ENCODE measurements at places on chromosomes 5 and 9.
A peak's percentile ranks its signal among the peaks of the same experiment; 100 is the strongest.

DNA sequence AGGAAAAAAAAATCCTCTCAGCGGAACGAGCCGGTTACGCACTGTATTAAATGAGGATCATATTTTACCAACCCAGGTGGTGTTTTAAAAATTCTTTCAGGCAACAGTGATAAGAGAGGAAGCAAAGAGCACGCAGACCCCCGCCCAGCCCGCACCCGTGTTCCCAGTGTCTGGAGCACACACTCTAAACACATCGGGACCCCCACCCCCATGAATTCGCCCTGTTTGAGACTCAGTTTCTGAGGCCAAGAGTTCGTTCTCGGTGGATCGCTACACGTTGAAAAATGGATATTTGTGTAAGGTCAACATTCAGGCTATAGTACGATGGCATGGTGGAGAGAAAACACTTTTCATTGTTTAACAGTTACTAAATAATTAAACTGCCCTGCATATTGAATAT is 196.3 kb downstream of the MEF2C start:
- DNase-seq: no peak

GRCh38 chr5:9051779-9052178 is 494.1 kb downstream of the SEMA5A start:
- no peak for DNase-seq

GRCh38 chr5:96893342-96893741 is 17.0 kb downstream of the ERAP2 start:
- DNase-seq: no peak

DNA sequence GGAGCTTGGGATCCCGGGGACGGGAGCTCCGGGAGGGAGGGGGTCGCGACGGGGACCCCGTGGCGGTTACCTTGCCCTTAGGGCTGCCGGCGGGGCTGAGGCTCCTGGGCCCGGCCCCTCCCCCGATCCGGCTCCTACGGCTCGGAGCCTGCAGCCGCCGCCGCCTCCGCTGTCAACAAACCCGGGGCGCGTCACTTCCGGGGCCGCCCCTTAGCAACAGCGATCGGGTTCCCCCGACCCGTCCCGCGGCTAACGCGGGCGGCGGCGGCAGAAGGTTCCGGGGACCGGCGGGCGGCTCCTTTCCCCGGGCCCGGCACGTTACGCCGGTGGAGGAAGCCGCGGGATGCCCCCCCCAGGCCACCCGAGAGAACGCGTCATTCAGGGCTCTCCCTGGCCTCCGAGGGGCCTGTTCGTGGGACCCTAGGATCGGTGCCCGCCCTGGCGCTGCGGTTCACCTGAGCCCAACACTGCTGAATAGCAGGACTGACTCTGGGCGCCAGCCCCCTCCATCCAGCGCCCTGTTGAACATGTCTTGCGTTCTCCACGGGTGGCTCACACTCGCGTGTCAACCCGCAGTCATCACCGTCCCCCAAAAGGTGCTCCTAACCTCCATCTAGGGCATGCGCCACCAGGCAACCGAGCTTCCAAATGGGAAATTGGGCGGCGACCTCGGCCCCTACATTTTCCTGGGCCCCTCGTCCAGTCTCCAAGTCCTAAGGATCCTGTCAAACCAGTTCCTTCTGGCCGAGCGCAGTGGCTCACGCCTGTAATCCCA is at the start of gene ZER1:
TSS of gene ZER1 (minus strand) at position 183 of the 775 bp plus-strand sequence. CDS start 16,362 bp downstream, outside the sequence.
- peak; percentile 89 for DNase-seq

DNA sequence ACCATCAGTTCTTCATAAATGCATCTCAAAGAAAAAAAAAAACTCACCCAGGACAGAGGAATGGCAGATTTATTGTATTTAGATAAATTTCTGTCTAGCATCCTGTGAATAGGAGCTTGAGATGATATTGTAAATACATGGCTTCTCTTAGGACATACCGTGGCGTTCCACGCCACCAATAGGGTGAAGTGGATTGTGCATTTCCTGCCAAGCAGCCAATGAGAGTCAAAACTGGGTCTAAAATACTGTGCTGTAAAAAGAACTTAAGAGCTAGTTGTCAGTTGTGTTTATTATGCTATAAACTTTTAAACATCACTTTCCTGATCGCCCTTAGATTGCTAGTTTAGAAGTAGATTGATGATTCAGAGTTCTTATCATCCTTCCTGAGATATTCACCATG is 20.9 kb upstream of the TRPM6 start:
- DNase-seq: no peak

DNA sequence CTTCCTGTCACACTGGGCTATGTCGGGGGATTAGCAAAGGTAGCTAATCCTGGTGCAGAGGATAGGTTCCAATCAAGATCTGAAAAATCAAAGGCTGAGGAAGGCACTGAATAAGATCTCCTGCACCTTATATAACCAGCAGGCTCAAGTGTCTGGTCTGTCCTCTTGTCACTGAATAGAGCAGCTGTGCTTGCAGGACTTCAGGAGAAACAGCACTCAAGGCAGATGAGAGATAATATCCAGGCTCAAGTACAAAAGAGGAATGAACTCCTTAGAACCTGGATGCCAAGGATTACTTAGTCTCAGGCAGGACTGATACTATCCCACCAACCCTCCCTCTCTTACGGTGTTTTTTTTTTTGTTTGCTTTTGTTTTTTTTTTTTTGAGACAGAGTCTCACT is 108.8 kb upstream of the LRRTM2 start:
- no peak for DNase-seq

- no peak for DNase-seq
Observed at GRCh38 chr5:147487031-147487750, 22.7 kb downstream of the DPYSL3 start.

- no peak for DNase-seq
Observed at GRCh38 chr5:150358261-150359095, 981 bp downstream of the TCOF1 start.

DNA sequence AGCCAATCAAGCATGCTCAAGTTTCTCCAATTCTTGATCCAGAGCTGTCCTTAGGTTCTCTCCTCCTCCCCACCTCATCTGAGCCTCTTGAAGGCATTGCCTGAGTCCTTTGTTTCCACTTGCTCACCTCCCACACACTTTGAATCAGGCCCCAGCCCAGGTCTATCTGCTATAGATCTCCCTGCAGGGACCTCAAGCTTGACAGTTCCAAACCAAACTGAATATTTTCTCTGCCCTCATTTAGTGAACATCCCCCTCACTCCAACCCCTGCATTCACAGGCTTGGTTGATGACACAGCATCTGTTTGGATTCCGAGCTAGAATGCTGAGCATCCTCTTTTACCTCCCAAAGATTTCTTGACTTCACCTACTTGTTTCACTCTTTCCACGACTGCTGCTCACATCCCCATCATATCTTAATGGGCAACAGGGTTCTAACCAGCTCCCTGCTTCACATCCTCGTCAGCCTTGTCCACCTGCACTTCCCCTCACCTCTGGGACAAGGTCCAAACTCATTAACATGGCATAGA is 474.5 kb downstream of the ZSWIM6 start:
- DNase-seq: no peak

GRCh38 chr5:7394889-7395431 is 978 bp upstream of the ADCY2 start:
- DNase-seq: no peak

- no peak for DNase-seq
Observed at GRCh38 chr9:106596984-106597383, 266.0 kb upstream of the ZNF462 start.

- DNase-seq: no peak
Observed at GRCh38 chr9:69905286-69905685, 84.7 kb downstream of the CFAP95 start.

DNA sequence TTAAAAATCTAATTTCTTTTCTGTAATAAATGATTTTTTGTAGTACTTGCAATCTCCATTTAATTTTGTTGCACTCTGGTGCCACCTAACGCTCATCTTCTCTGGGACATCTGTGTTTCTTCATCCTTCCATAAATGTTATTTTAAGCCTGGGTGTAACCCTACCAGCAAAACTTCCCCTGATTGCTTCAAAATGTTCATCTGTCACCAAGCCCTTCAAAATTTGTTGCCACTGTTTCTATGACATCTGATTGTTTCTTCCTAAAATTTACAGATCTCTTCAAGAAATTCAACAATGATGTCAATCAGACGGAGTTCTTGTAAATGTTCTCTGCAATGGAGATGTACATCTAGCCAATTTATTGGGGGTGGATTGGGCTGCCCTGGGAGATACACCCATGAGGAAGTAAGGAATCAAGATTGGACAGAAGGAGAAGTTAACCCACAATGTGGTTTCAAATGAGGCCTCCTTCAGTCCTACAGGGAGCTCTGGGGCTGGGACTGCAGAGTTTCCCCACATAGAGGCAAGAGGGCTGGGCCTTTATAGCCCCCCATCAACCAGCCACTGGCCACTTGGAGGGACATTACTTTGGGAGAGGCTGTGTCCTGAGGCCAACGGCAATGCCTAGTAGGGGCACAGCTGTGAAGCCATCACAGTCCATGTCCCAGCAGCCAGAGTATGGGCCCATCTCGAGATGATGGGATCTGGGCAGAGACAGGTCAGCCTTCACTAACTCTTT is 23.3 kb downstream of the MCTP1 start:
- DNase-seq: no peak

- DNase-seq: no peak
Observed at GRCh38 chr5:76813982-76814562, 4.8 kb upstream of the F2RL1 start.

GRCh38 chr9:33151007-33151557 is 16.1 kb downstream of the B4GALT1 start:
- no peak for DNase-seq

DNA sequence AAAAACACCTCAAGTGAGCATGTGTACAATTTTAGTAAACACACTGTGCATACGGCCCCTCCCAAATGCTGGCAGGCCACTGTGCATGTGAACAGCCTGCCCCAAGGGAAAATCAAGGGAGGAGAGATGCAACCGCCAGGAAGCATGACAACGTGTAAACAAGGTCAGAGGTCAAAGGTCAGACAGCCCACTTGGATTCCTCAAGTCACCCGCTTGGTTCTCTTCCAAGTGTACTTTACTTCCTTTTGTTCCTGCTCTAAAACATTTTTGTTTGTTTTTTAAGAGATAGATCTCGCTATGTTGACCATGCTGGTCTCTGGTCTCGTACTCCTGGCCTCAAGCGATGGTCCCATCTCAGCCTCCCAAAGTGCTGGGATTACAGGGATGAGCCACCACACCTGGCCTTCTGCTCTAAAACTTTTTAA is 126.7 kb upstream of the SHB start:
- no peak for DNase-seq

DNA sequence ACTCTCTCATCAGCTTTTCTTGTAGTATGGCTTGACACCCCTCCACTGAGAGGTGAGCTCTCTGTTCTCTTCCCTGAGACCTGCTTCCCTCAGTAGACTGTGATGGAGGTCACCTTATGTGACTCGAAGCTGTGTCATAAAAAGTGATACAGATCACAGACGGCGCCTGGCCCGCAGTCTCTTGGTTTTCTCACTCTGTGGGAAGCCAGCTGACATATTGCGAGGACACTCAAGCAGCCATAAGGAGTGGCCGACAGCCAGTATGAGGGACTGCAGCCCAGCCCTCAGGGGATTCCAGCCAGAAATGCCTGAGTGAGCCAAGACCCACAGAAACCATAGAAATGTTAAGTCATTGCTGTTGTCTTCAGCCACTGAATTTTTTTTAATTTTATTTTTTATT is 38.0 kb downstream of the GADD45G start:
- no peak for DNase-seq

DNA sequence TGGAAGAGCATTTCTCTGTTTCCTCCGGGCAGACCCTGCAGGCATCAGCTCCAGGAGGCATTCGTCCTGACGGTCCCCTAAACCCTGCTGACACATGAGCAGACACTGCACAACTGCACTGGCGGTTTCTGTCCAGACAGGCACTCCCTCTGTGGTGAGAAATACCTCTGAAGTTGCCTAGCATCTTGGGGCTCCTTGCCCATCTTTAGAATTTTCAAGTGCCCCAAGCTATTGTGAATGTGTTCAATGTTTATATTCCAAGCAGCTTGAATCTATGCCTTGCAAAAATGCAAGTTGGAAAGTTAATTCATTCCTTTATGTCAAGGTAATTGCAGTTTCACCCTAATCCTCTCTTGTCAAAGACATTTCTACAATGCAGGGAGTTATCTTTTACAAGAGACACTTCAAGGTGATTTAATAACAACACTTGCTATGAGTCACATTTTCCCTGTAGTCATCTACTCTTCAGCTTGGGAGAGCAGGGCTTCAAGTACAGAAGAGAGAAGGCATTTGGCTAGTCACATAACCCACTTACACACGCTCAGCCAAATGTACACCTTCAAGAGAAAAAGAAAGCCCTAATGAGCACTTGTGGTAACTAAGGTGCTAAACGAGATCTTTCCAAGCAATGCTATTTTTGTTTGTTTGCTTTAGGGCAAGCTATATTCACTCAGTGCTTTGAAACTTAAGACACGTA is 302.5 kb downstream of the MLLT3 start:
- no peak for DNase-seq

DNA sequence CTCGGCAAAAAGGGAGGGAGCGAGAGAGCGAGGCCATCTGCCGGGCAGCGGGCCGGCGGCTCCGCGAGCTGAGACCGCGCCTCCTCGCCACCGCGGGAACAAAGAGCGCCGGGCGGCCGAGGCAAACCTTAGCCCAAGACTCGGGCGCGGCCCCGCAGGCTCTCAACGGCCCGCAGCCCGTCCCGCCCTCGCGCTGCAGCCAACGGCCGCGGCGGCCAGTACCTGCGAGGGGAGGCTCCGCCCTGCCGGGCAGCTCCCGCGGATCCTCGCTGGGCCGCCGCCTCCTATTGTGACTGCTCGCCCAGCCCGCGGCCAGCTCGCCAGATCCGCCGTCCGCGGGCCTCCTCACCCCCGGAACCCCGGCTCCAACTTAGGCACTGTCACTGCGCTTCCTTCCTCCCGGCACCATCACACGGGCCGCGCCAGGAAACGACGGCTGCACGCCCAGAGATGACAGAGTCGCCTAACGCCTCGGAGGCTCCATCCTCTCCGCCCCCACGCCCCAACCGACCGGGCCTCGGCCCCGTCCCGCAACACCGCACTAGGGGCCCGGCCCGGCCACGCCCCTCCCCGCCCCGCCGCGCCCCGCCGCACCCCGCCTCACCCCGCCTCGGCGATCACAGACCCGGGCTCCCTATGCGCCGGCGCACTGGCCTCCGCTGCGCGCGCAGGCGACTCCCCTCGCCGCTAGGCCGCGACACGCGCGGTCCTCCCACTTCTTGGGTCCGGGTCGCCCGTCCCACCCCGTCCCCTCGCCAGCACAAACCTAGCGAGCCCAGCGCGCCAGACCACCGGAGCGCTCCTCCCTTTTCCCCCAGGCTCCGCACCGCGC is 479 bp upstream of the RNF38 start:
- DNase-seq: peak; percentile 78

Data from stimulated activated CD8-positive, alpha-beta memory T cell treated with anti-CD3 and anti-CD28 coated beads, Interleukin-4, amount 100 ng/mL, for 4 hours (primary cell).